ENCODE measurements at places on chromosomes 16 and 17. TPM values are rescaled to one million over a fixed set of nuclear protein-coding genes. Genes with fewer than 3 reads are reported as not detected.

The AXIN2 gene
- total RNA-seq, result 8.0 TPM

The SLC16A5 gene
- total RNA-seq, result 4.4 TPM

The RND2 gene
- 0.45 TPM for total RNA-seq

The ZNF213 gene
- total RNA-seq, result 6.9 TPM

The MGAT5B gene
- 0.74 TPM for total RNA-seq

The PRSS8 gene
- not detected for total RNA-seq

The CHAD gene
- total RNA-seq, result not detected

The OR1A1 gene
- total RNA-seq, result not detected

The LGALS9B gene
- total RNA-seq, result not detected

The CEP295NL gene
- total RNA-seq, result 1.5 TPM

The SMARCE1 gene
- total RNA-seq, result 112 TPM

The CDH13 gene
- 58.0 TPM for total RNA-seq

The DNAI2 gene
- total RNA-seq, result not detected

The LUC7L3 gene
- total RNA-seq, result 125 TPM

The RTN4RL1 gene
- 0.90 TPM for total RNA-seq

The SLC38A8 gene
- total RNA-seq, result not detected

All from fibroblast of the aortic adventitia (primary cell).